AG20443 (cell line): ENCODE measurements at places on chromosomes 13 and 19.

DNA sequence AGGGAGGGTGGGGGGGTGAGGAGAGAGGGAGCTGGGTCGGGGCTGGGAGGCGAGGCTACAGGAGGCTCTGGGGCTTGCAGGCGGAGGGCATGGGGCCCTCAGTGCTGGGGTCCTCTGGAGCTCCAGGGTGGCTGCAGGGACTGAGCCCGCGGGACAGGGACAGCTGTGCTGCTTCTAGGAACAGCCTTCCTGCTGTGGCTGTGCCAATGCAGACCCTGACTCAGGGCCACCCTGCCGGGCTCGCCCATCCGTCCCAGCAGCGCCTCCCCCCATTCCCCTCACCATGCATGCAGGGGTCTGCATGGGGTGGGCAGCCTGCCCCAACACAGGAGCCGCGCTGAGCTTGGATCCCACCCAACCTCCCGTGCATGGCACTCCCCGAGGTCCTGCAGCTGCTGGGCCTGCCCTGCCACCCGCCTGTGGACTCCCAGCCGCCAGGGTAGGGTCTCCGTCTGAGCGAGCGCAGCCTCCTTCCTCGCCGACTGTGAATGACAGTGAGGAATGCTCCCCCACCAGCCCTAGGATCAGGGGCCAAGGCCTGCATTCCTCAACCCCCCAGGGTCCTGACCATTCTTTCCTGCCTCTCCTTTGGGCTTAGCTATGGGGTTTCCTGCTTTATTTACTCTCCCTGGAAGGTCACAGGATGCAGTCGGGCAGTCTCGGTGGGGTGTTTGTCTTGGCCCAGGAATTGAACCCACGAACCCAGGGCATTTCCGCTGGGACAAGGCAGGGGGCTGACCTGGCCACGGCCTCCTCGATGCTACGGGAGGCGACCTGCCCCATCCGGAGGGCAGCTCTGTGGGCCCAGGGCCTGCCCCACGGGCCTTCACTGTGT, 23.4 kb downstream of the CEBPG start:
- no peak for DNase-seq

GRCh38 chr19:35156673-35157014, 2.1 kb downstream of the FXYD5 start:
- DNase-seq = no peak

GRCh38 chr19:38676023-38676877, 28.8 kb downstream of the ACTN4 start:
- peak; percentile 44 for DNase-seq

- no peak for DNase-seq
Observed at GRCh38 chr19:843180-843835, 2.5 kb downstream of the PRTN3 start.

DNA sequence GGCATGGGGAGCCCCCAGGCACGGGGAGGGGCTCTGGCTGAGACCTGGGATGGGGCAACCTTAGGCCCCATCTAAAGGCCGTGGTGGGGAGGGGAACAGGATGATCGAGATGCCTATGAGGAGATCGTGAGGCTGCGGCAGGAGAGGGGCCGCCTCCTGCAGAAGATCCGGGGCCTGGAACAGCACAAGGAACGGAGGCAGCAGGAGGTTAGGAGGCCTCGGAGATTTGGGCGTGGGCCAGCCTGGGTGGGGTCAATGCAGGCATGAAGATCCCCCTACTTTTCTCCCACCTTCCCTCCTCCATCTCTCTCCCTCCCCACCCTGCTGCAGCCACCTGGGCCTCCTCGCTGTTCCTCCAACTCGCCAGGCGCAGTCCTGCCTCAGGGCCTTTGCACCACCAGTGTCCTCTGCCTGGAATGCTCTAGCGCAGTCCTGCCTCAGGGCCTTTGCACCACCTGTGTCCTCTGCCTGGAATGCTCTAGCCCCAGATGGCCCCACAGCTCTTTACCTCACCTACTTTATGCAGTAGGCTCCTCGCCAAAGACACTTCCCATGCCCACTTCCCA, 19.1 kb upstream of the EBI3 start:
- DNase-seq = no peak

DNA sequence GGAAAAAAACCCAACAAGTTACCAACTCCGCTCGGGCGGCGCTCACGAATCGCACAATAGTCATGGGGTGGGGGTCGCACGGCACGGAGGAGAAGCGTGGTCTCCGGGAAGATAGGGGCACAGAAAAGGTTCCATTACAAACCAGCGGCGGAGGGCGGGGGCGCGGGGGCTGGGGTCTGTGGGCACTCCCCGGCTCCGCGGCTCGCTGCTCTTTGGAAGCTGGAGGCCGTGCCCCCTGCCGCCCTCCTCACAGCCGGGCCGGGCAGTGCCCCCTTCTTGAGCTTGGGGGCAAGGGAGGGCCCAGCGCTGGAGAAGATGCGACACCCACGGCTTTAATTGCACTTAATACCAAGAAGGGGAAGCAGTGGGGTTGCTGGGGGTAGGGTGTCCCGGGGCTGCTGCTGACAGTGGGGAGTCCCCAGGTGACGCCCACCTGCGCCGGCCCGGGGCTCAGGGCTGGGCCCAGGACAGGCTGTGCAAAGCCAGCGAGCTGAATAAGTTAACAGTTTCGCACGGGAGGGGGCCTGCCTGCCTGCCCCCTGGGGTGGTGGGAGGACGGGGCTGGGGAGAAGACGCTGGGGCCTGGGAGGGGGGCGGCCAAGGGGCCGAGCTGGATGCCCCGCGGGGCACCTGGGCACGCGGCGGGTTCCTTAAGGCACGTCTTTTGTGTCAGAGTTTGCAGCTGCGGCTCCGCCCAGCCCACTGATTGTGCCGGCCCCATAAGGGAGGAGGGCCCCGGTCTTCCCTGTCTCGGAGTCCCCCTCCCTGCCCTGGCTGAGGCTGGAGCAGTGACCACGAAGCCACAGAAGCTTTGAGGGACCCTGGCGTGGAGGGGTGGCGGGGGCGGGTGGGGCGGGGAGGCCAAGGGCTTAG, 9.8 kb downstream of the DCAF15 start:
- DNase-seq = no peak

- DNase-seq = peak; percentile 88
Observed at GRCh38 chr13:111204438-111205177, 89.5 kb downstream of the ARHGEF7 start.

- no peak for DNase-seq
Observed at GRCh38 chr13:57137585-57137984, 3.1 kb upstream of the PRR20A start.

- no peak for DNase-seq
Observed at GRCh38 chr13:34103854-34104253, 285.9 kb downstream of the RFC3 start.

GRCh38 chr13:60080850-60081249, 82.9 kb downstream of the DIAPH3 start:
- no peak for DNase-seq

DNA sequence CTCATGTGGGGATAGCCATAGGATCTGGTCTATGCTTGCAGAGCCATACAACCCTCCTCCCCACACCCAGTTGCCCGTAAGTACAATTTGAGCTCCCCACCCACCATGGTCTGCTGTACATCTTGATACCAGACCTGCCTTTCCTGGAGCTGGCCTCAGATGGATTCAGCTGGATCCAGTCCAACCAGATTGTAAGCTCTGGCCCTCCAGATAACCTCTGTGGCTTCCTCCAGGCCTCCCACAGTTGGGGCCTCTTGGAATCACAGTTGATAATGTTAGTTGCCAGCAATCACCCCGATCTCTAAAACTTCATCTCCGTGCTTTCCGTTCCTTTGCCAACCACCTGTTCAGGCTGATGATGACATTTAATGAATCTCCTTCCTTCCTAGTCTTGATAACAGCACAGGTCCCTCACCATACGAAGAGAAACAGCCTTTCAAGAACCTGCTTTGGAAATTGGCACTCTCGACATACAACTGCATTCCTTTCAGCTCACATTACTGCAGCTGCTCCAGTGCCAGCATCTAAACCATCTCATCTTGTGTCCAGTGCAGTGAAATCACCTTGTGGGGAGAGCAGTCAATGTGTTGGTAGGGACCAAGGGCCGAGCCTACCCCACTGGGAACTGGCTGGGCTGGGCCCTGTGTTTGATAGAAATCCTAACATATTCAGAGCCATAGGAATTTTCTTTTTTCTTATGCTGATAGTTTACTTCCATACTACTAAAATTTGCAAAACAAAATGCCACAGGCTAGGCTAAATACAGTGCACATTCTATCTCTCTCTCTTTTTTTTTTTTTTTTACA, 15.1 kb upstream of the FOXO1 start:
- DNase-seq = no peak

- DNase-seq = peak; percentile 82
Observed at GRCh38 chr19:19034204-19034624, 811 bp downstream of the ARMC6 start.

GRCh38 chr13:113493315-113493951, 2.9 kb upstream of the DCUN1D2 start:
- DNase-seq = peak; percentile 68

- no peak for DNase-seq
Observed at GRCh38 chr13:99996381-99996973, 14.9 kb downstream of the ZIC2 start.

DNA sequence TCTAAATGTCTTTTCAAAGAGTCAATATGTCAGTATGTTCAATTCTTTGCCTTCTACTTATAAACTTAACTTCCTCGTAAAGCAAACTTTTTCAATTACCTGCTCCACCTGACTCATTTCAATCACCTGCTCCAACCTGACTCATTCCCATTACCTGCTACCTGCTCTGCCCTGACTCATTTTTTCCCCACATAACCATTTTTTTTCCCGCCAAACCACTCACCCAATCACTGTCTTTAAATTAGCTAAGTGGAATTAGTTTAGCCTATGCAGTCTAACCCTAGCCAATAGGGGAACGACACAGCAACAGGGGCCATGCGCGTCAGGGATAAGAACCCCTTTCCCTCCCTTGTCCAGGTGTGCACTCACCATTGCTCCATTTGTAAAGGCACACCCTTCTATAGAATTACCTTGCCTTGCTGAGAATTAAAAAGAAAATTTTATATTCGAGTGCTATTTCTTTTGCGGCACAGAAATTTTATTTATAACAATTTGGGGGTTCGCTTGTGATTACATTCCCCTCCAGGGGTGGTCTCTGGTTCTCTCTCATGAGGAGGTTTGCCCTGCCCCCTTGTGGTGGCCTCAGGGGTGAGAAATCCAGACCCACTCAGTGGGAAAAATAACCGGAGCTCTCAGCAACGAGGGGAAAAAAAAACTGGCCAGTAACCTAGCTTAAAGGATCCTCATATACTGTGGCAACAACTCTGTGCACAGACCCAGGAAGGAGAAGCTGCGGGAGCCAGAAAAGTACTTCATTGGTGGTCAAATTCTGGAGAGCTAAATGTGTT, 193.1 kb downstream of the ZNF486 start:
- no peak for DNase-seq

- no peak for DNase-seq
Observed at GRCh38 chr13:66218583-66218982, 1011.6 kb downstream of the PCDH9 start.

DNA sequence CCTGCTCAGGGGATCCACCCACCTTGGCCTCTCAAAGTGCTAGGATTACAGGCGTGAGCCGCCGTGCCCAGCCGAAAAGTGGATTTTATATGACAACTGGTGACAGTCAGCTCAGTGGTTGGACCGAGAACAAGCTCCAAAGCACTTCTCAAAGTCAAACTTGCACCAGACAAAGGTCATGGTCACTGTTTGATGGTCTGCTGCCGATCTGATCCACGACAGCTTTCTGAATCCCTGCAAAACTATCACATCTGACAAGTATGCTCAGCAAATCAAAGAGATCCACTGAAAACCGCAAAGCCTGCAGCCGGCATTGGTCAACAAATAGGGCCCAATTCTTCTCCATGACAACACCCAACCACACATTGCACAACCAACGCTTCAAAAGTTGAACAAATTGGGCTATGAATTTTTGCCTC, 21.6 kb upstream of the NAA16 start:
- no peak for DNase-seq

DNA sequence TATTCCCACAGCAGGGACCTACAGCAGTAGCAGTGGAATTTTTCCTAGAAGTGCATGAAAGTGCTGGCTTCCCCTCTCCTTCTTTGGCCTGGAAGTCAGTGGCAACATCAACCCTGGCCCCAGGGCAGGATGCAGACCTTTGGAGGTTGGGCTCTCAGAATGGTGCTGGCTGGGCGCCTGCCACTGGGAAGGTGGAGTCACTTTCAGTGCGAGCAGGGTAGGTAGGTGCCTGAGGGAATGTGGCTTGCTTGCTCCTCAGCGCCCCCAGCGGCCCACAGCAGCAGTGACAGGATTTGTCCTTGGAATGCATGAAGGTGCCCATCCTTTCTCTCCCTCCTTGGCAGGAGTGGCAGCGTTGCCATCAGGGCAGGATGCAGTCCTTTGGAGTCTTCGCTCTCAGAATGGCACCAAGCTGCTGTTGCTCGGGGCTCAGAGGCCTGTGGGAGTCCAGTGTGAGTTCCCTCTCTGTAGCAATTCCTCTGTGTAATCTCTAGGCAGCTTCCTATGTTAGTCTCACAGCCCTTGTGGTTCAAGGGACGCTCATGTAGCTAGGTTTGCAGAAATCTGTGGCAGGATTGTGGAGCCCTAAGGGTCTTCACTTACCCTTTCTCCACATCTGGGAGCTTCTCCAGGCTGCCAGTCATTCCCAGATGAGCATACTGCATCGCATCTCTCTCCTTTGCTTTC, 354.4 kb upstream of the DACH1 start:
- DNase-seq = peak; percentile 8

DNA sequence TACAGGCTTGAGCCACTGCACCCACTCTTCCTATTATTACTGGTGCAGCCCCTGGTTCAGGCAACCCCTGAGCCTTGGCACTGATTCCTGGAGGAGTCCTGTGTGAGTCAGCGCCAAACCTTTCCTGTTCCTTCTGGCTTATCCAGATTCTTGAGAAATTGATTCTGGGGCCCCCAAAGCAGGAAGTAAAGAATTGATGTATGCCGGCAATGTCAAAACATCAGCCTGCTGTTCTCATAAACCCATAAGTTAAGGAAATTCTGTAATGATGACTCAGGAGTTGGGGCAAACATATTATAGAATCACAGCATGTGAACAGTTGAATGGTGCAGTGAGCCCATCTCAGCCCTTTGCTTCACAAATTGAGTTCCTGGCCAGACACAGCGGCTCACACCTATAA, 1.4 kb upstream of the OR7G3 start:
- DNase-seq = no peak

DNA sequence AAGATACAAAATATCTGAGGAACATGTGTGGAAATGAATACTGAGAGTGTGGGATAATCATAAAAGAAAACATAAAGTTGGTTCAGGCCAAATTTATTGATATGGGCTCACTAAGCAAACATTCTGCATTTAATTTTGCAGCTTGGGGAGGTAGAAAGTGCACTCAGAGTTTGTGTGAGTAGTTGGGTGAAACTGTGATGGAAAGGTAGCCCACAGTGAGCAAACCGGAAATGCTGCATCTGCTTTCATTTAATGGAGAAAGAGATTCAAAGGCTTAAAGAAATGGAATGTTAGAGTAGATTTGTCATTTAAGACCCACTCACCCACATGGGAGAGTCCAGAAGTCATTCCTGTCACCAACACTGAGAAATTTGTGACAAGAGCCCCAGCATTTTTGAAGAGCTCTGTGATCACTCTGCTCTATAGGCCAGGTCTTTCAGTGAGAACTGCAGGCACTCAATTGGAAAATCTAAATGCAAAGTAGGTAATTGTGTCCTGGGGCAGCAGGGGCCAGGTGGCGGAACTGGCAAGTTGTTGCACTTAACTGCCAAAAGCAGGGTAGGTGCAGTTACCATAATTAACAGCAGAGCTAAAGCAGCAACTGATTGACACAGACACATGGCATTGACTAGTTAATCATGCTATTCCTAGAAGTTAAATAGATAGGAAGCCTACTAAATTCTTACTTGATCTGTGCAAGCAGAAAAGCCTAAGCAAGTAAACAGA, 1228.3 kb upstream of the PCDH20 start:
- no peak for DNase-seq
